ENCODE measurements at places on chromosomes 6 and 20. TPM values are rescaled to one million over a fixed set of nuclear protein-coding genes. Genes with fewer than 3 reads are reported as not detected.
A peak's percentile ranks its signal among the peaks of the same experiment; 100 is the strongest.

DNA sequence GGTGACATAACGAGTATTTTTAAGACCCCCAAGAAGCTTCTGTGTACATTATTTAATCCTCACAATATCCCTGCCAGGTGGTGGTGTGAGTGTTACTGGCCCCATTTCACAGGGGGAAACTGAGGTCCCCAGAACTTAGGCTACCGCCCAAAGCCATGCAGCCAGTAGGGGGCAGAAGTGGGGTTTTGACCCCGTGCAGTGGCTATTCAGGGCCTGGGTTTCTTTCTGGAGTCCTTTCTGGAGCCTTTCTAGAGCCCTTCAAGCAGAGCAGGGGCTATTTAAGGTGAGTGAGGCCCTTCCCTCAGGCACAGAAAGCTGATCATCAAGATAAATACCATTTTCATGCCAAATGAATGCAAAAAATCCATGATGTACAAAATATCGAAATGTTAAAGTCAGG is 59.0 kb downstream of the CTCFL start:
- no peaks in the 10 kb centered on the region for H3K36me3 ChIP-seq
- H3K4me1 ChIP-seq: no peaks in the 10 kb centered on the region
- H3K27ac ChIP-seq: no peak overlapping the region
- DNase-seq: no peak
- H3K4me3 ChIP-seq: no peak overlapping the region

DNA sequence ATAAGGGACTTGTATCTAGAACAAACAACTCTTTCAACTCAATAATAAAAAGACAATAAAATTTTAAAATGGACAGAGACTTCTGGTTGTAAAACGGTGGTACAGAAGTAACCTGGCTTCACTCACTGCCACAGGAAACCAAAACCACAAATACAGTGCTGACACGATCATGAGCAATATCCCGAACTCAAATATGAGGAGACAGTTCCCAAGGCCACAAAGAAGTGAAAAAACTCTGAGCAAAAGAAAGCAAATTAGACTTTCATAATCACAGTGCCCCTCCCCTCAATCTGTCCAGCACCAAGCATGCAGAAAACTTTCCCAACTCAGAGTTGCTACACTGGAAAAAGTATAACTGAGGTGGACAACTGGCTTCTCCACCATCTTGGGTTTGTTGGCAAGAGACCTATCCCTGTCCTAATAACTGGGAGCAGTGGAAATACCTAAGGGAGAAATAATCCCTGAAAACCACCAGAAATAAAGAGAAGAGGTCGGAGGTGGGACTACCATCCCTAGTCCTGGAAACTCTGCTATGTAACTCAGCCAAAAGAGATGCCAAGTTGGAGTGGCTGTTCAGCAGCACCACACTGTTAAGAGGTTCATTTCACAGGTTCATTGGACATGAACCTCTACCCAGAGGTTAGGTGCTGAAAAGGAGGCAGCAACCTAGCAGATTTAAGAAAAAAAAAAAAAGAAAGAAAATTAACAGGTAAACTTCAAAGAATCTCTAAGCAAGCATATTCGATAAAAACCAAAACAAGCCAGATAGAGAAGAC is 55.5 kb downstream of the REV3L start:
- no peak for DNase-seq
- H3K36me3 ChIP-seq: peaks cover 28% of the 10 kb centered on the region
- peaks cover 37% of the 10 kb centered on the region for H3K4me1 ChIP-seq
- H3K4me3 ChIP-seq: peak overlapping the region; percentile 34

DNA sequence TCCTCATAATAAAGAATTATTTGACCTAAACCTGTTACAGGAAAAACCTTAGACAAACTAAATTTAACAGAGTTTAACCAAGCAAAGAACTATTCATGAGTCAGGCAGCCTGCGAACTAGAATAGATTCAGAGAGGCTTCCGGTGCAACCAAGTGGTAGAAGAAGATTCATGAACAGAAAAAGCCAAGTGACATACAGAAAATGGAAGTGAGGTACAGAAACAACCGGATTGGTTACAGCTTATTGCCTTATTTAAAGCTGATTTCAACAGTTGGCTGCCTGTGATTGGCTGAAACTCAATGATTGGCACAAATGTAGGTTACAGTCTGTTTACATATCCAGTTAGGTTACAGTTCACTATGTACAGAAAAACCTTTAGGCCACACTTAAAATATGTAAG is 10.1 kb downstream of the PPP1R3G start:
- H3K27me3 ChIP-seq: peaks cover 23% of the 10 kb centered on the region
- no peak overlapping the region for H3K27ac ChIP-seq
- no peak overlapping the region for H3K4me3 ChIP-seq
- DNase-seq: no peak
- no peaks in the 10 kb centered on the region for H3K36me3 ChIP-seq

- peaks cover 6% of the 10 kb centered on the region for H3K36me3 ChIP-seq
- H3K27me3 ChIP-seq: no peaks in the 10 kb centered on the region
- no peaks in the 10 kb centered on the region for H3K4me1 ChIP-seq
- DNase-seq: no peak
- H3K27ac ChIP-seq: no peak overlapping the region
Observed at GRCh38 chr6:151060766-151061531, 178.8 kb upstream of the AKAP12 start.

GRCh38 chr6:39049575-39050283 is 1.1 kb downstream of the GLP1R start:
- peaks cover 20% of the 10 kb centered on the region for H3K4me1 ChIP-seq
- H3K4me3 ChIP-seq: peak overlapping the region; percentile 37
- no peaks in the 10 kb centered on the region for H3K36me3 ChIP-seq

SPTLC3 gene
- 0.18 TPM for total RNA-seq

EDEM2 gene
- total RNA-seq: 19.9 TPM

BPIFB1 gene
- total RNA-seq: not detected

Measured in activated T-helper 1 cell treated with anti-CD3 and anti-CD28 coated beads, Interleukin-12 subunit alpha, Interleukin-12 subunit beta, Interleukin-2, Interleukin-4 antibody, amounts not matched to agents 30 ng/mL and 10 ng/mL and 1 ng/mL, durations not matched to agents 14 hours and 24 hours and 36 hours (primary cell).